CD8-positive, alpha-beta T cell (primary cell): ENCODE measurements at places on chromosomes 4 and X.

- DNase-seq = no peak
These were observed 268.9 kb downstream of the C4orf33 start for GRCh38 chr4:129364747-129365452.

- DNase-seq = no peak
These were observed 150.3 kb upstream of the MAOA start for GRCh38 chrX:43505769-43506168.

DNA sequence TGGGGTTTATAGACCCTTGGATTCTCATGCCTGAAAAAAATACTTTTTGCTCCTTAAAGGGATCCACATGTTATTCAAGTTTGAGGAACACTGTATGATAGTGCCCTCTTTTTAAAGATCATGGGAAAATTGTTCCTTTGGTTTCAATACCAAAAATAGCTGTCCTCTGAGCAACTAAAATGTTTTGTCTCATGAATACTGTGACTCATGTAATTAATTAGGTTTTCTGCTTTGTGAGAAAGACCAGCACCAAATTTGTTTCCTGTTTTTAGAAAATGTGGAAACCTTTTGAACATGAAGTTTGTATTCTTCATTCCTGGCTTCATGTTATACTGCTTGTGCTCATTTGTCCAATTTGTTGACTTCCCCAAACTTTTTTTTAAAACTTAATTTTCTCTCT is 127.6 kb upstream of the SH3RF1 start:
- DNase-seq = no peak

DNA sequence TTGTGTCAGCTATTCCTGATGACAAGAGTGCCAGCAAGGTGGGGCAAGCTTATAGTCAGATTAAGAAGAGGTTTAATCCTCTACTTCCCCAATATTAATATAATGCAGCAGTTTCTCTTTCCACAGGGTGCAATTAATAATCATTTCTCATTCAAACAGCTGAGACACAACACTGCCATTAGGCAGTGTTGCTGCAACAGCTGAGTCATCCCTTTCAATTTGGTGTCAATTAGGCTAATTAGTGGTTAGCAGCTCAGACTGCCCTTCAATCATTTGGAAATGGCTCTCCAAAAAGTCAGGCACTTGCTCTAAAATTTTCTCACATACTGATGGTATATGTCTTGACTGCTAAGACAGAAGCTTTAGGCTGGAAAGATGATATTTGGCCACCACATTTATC is 265.7 kb upstream of the FAM241A start:
- no peak for DNase-seq

GRCh38 chr4:156293657-156294297 is 340.1 kb upstream of the CTSO start:
- no peak for DNase-seq

- no peak for DNase-seq
These were observed 23.3 kb downstream of the MAEA start for GRCh38 chr4:1312821-1313640.

DNA sequence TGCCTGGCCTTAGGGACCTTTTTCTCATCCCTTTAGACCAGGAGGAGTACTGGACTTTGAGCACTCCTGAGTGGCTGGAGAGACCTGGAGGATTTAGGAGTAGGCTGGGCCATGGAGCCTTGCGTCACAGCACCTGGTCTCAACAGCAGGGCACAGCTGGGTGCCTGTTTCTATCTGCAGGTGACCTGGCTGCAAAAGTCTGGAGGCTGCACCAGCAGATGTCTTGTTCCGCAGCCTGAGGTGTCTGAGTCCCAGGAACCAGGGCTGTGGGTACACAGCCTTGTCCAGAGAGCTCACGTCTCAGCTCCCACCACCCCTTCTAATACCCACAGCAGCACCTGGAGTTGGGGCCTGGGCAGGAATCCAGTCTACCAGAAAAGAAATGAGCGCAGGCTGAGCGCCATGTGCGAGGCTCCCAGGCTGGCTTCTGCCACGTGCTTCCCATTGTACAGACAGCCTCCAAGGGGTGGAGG is 5.0 kb upstream of the NSD2 start:
- DNase-seq = no peak

- DNase-seq = no peak
These were observed 39.5 kb upstream of the SMIM10L2A start for GRCh38 chrX:135382260-135382659.

- no peak for DNase-seq
These were observed 53.2 kb upstream of the MCUB start for GRCh38 chr4:109506890-109507289.

GRCh38 chr4:15996773-15997172 is 33.8 kb upstream of the FGFBP2 start:
- no peak for DNase-seq

- DNase-seq = no peak
These were observed 1.6 kb upstream of the JCHAIN start for GRCh38 chr4:70667740-70668535.

GRCh38 chrX:133958997-133959688 is 26.3 kb downstream of the GPC3 start:
- DNase-seq = no peak

DNA sequence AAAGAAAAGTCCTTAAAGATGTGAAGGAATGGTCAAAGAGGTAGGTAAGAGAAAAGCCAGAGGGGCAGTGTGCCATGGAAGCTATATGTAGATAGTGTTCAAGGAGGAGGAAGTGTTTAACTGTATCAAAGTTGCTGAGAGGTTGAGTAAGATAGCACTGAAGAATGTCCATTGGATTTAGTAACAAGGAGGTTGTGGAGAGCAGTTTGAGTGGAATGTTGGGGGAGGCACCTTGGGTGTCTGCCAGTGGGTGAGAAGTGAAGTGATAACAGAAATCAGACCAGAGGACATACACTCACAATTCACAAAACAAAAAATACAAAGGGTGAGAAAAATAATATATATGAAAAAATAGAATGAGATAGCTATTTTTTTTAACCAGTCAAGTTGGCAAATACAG is 121.3 kb upstream of the AMOT start:
- DNase-seq = no peak

GRCh38 chr4:154602404-154603020 is 9.9 kb downstream of the FGG start:
- no peak for DNase-seq

- no peak for DNase-seq
These were observed 638.1 kb upstream of the BOD1L1 start for GRCh38 chr4:14265651-14266050.

DNA sequence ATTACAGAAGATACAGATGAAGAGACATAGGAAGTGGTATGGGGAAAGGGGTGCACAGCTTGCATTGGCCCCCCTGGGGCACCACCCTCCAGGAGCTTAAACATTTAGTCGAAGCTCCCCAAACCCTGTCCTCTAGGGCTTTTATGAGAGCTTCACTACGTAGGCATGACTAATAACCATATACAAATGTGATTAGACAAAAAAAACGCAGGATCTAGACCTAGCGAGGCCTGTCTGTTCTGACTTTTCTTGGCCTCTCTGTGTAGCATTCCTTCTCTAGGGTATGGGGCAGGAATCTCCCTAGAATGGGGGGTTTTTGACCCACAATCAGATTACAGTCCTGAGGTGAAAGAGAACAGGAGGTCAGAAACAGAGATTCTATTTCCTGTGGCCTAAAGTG is 293.7 kb upstream of the GALNTL6 start:
- DNase-seq = no peak

DNA sequence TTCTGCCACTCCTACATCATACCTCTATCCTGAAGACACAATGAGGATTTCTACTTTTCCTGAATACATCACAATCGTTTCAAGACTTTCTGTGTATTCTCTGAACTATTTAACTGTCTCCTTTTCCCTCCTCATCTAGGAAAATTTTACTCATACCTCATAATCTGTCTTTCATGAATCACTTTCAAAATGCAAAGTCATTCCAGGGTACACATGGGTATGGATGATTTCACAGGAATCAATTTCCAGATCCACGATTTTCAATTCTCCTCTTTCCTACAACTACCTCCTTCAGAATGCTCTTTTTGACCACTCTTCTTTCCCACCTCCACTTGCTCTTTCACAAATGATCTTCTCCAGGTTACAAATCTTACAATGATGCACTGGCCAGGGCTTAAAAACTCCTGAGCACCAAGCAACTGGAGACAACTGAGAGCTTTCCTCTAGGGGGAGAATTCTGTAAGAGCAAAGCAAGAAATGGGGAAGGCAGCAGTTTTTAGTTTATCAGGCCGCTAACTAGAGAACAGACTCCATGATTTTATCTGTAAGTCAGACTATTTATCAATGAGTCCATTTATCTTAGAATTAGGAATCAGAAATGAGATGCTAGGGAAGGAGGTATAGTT is 116.4 kb downstream of the PPP3CA start:
- no peak for DNase-seq

DNA sequence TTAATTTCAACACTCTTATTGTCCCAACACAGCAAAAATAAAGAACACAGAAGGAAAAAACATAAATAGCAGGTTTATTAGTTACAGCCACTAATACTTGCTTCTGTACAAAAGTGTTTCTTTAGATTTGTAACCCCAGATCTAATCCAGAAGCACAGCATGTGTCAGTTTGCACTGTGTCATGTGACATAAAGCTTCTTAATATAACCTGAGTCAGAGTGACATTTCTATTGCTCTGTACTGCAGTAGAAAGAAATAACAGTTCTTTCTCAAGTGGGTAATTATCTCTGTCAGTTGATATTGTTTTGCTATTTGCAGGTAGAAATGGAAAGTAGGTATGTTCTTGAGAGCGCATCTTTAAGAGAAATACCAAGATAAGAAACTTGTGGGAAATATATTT is 422.5 kb downstream of the ZIC3 start:
- DNase-seq = no peak

DNA sequence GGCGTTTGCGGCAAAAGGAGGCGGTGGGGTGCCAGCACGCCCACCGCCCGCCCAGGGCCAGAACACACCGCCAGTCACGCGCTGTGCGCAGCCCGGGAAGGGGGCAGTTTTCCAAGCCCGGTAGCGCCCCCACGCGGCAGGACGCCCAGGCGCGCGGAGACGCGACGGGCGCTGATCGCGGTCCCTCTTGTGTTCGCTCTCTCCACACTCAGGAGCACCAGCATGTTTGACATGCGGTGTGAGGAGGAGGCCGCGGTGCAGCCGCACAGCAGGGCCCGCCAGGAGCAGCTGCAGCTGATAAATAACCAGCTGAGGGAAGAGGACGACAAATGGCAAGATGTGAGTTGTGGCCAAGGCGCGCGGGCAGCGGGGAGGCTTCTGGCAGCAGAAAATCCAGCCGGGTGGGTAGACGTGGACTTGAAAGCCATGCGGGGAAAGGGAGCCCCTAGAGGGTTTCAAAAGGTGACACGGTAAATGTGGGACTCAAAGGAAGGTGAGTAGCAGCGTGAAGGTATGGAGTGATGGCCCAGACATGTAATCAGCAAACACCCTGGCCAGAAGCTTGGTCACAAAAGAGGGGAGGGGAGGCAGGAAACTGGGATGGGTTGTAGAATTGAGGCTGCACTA is 104.1 kb downstream of the PHOX2B start:
- DNase-seq = no peak

DNA sequence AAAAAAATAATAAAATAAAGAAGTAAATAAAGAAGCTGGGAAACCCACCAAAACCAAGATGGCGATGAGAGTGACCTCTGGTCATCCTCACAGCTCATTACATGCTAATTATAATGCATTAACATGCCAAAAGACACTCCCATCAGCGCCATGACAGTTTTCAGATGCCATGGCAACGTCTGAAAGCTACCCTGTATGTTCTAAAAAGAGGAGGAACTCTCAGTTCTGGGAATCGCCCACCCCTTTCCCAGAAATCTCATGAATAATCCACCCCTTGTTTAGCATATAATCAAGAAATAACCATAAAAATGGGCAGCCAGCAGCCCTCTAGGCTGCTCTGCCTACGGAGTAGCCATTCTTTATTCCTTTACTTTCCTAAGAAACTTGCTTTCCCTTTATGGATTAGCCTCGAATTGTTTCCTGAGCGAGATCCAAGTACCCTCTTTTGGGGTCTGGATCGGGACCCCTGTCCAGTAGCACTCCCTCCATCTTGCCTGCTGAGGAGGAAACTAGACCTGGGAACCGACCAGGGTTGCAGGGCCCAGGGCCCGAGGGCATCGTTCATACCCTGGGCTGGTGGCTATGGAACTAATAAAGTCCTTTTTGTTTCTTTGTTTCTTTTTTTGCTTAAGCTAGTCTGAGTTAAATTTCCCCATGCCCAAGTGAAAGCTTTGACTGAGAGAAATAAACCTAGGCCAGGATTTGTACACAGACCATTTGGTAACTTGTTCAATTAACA is 30.9 kb downstream of the HTT-AS start:
- DNase-seq = no peak

DNA sequence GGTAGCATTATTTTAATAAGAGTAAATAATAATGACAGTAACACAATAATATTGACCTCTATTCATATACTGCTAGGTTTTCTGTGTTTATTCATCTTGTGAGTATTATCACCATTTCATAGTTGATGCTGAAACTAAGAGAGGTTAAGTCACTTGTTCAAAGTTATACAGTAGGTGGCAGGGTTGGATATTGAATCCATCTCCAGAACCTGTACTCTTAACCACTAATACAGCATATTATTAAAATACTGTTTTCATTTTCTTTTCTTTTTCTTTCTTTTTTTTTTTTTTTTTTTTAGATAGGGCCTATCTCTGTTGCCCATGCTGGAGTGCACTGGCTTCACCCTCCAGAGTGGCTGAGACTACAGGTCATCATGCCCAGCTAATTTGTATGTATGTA is 7.1 kb upstream of the ELF2 start:
- DNase-seq = no peak

DNA sequence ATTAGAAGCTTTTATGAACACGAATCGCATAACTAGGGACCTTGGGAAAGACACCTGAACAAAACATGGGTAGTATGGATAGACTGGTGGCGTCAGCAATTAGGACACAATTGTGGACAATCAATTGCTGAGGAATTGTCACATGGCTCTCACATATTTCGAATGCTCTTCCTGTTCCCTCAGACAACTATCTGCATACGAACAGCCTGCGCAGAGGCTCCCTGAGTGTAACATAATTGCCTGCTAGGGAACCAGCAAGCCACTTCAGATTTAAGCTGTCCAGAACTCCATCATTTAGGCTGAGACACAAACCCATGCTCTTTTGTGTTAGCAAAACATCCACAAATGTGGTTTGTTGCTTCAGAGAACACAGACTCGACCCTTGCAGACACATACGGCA is 160.8 kb downstream of the MGST2 start:
- no peak for DNase-seq

DNA sequence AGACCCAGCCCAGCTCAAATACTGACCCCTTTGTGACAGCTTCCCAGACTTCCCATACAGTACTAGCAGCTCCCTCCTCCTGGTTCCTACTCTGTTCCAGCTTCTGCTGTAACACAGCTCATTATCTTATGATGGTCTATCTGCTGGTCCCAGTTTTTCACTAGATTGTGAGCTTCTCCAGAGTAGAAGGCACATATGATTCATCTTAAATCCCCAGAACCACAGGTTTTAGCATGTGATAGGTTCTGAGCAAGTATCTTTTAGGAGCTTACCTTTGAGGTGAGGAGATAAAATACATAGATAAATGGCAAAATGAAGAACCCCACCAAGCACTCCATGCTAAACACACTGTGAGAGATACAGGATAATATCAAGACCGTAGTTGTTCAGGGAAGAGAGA is 27.6 kb upstream of the ANXA3 start:
- DNase-seq = no peak
